Effector memory CD4-positive, alpha-beta T cell (primary cell): ENCODE measurements at places on chromosomes 2 and 18.

DNA sequence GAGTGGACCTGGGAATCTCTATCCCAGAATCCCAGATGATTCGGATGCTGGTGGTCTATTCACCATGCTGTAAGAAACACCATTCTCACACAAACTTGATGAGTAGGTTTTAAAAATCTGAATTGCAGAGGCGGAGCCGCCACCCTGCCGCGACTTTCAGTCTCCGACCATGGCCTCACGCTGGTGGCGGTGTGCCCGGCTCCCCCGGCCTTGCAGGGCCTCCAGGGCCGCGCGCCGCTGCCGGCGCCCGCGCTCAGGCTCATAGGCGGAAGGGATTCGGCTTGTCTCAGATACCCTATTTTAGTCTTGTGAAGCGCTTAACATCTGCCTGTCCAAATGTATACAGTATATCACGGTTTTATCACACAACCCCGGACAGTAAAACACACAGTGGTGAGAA lies 2.6 kb upstream of the PPM1B start:
- no peak for DNase-seq
- H3K27me3 ChIP-seq: no peaks in the 10 kb centered on the region
- no peaks in the 10 kb centered on the region for H3K36me3 ChIP-seq

DNA sequence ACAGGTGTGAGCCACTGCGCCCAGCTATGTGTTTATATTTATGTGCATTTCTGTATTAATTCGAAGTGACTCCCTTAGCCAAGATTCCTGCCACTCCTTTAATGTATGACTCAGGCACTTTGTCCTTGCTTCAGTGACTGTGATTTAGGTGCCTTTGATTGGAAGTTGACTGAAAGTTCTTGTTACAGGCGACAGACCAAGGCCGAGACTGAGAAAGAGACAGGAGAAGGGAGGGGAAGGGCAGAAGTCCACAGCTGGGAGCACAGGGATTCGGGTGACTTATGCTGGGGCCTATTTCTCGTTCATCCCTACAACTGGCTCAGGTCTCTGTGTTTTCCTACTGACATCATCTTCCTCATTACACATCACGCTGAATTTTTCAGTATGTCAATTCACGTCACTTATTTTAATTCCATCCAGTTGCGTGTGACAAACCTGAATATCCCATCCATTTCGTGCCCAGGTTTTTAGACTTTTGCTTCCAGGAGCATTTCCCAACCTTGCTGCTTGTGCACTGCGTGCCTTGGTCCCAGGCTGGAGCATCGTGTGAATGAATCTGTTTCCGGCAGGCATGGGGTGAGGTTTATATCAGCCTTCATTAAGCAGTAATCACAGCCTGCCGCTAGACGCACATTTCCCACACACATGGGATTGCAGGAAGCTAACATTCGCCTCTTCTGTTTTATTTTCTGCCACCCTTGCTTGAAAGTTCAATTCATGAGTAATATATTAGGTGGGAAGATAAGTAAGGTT lies 42.4 kb downstream of the TMEM18 start:
- no peaks in the 10 kb centered on the region for H3K27me3 ChIP-seq
- peaks cover 7% of the 10 kb centered on the region for H3K4me1 ChIP-seq
- DNase-seq: no peak
- no peak overlapping the region for H3K4me3 ChIP-seq
- no peak overlapping the region for H3K27ac ChIP-seq

- no peaks in the 10 kb centered on the region for H3K36me3 ChIP-seq
- no peak overlapping the region for H3K4me3 ChIP-seq
- no peak for DNase-seq
- no peaks in the 10 kb centered on the region for H3K4me1 ChIP-seq
These were observed 261.8 kb downstream of the ERBB4 start for GRCh38 chr2:212276813-212277212.

DNA sequence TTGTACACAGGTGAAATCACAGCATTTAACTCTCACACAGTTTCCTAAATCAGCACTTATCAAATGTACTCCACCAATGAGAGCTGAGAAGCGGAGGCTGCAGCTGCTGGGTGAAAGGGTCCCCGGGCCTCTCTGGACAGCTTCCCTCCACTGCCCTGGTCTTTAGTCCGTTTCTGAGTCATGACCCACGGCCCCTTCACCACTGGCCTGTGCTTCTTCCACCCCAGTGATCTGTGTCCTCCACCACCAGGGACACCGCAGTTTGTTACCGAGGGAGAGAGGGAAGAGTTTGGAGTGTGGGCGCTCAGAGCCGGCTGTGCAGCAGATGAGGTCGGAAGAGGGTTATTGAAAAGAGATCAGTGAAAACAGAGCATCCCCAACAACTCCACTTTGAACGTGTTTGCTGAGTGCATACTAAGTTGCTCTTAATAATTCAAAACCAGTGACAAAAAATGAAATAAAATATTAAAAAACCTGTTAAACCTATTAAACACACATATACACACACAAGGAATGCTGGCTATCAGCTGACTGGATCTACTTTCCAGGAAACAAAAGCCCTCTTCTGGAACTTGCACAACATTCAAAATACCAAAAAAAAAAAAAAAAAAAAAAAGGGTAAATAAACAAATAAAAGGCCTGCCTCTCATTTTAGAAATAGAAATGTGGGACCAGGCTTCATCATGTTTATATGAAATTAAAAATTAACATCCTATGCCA lies 54.1 kb downstream of the PXDN start:
- DNase-seq: no peak
- no peak overlapping the region for H3K27ac ChIP-seq

DNA sequence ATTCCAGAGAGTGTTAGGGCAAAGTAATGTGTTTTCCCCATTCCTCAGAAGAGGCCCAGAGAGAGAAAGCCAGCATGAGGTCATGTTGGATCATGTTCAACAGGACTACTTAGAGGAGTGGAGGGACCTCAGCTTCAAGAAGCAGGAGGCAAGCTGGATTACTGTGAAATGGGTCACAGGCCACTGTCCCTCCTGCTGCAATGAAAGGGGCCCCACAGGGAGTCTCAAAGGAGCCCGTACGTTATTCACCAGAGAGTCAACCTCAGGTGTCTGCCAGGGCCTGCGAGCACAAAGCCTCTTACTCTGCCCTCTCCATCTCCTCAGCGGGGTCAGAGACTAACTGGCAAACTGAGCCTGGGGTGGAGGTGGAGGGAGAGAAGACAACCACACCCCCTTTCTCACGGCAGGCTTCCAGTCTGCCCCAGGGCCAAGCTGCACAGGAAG lies 27.2 kb upstream of the ACYP2 start:
- no peak for DNase-seq
- H3K4me1 ChIP-seq: peaks cover 13% of the 10 kb centered on the region
- no peaks in the 10 kb centered on the region for H3K27me3 ChIP-seq
